ENCODE measurements at places on chromosomes 2 and 18. TPM values are rescaled to one million over a fixed set of nuclear protein-coding genes. Genes with fewer than 3 reads are reported as not detected.

DNA sequence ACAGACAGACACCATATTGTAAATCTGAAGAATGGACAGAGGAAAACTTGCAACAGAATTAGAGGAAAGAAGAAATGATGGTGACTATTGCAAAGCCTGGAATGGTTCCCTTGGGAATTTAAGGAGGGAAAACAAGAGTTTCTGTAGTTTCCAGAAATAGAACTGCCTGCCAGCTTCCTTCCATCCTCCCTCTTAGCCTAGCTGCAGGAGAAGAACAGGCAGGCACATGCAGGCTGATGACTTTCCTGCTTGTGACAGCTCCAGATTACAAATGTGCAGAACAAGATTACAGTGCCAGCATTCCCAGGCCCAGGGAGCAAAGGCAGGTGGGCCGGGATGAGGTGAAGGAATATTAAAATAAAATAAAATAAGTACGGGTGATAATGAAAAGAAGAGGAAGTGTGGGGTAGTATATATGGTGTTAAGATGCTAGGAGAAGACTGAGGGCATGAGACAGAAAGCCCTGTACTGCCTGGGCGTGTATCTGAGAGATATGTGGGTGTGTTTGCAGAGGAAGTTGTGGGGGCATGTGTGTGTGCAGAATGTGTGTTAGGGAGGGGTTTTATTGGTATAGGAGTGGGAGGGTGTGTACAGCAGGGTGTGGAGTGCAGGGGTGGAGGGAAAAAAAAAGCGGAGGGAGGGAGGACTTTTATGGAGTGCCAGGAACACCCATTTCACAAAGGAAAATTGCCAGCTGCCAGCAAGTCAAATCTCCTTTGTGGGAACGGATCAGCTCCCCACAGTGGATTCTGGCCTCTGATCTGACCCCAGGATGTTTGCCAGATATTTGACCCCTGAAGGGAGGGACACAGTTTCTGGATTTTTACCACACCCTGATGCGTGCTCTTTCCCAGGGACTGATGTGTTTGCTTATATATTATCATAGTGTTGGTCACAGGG, 43.9 kb upstream of the NEMP2 start:
- peak; percentile 14 for DNase-seq

DNA sequence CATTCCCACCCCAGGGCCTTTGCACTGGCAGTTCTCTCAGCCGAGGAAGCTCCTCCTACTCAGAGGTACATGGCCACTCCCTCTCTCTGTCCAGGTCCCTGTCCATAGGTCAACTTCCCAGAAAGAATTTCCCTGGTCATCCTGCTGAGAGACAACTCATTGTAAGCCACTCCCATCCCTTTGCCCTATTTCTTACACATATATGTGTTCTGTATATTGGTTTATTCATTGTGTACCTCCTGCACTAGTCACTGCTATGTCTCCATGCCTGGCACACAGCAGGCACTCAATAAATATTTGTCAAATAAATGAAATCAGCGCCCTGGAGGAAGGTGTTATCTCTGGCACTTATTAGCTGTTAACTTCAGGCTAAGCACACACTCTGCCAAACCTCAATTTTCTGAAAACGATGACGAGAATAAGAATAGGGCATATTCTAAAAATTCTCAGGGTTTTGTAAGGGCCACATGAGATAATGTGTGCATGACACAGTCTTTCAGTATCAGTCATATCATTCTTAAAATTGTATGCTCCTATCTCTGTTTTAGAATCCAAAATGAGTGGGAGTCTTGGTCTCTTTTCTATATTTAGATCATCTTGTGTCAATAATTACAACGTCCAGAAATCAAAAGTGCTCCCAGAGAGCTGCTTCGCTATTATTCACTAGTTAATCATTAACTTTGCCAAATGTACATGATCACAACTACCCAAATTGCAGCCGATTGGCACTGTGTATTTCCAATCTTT, 198.0 kb downstream of the ALK start:
- DNase-seq: no peak

- DNase-seq: no peak
Observed at GRCh38 chr18:48803951-48804855, 146.6 kb downstream of the SMAD7 start.

DNA sequence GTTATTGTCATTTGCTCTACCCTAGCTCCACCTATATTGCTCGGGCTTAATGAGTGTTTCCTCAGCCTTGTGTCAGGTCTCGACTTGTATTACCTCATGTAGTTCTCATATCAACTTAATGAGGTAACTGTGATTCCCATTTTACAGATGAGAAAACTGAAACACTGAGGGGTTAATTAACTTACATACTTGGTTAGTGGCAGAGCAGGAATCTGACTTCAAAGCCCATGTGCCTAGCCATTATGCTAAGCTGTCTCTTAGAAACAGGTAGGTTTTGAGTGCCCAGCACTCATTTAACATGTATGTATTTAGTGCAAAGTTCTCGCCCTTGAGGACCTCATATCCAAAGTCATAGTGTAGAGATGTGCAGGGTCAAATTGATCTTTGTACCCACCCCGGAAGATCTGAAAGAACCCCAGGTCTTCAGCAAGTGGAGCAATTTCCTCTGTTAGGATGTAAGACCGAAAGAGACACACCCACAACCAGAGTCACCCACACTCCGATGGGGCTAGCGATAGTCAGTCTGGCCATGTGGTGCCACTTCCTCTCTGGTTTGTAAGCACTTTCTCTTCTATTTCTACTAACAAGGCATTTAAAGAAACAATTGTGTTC, 121.0 kb upstream of the SLC39A10 start:
- peak; percentile 90 for DNase-seq

GRCh38 chr2:162014751-162015150, 59.3 kb downstream of the DPP4 start:
- no peak for DNase-seq

GRCh38 chr2:14654835-14655282, 22.3 kb downstream of the LRATD1 start:
- no peak for DNase-seq

- DNase-seq: no peak
Observed at GRCh38 chr2:9781252-9781651, 62.0 kb upstream of the TAF1B start.

GRCh38 chr2:222703886-222704285, 32.4 kb downstream of the MOGAT1 start:
- no peak for DNase-seq

- no peak for DNase-seq
Observed at GRCh38 chr2:70939839-70940580, 4.3 kb downstream of the ATP6V1B1 start.

DNA sequence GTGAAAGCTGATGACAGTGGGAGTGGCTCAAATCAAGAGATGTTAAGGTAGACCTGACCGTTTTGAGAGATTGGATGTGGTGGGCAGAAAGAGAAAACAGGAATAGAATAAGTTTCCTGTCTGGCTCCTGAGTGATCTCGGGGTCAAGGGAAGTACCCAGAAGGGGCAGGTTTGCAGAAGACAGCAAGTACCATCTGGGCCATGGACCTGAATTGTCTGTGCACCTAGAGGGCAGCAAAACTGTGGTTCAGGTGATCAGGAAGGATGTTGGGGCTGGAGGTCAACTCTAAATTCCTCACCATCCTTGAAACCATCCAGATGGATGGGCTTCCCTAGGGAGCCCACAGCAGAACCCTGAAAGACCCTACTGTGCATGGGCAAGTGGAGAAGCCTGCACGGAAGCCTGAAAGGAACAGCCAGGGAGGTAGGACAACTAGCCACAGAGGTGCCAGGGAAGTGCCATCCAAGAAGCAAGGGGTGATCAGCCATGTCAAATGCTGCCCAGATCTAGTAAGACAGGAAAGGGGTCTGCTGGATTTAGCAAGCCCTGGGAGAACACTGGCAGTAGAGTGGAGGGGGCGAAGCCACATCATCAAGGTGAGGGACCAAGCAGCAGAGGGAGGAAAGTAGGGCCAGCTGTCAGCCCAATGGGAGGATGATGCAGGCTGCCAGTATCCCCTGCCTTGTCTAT, 8.0 kb downstream of the TEX261 start:
- no peak for DNase-seq

GRCh38 chr18:69636529-69637301, 236.0 kb downstream of the DOK6 start:
- peak; percentile 26 for DNase-seq

DNA sequence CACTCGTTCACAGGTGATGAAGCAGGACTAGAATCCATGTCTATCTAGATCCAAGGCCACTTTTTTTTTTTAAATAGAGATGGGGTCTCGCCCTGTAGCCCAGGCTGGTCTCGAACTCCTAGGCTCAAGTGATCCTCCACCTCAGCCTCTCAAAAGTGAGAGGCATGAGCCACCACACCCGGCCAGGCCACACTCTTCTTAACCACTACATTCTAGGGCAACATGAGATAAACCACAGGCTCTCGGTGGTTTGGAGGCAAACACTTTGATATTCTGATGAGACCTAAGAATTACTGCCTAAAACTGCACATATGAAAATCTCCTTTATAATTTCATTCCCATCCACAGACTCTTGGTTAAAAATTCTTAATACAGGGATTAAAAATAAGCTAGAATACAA, 51.8 kb downstream of the USP34 start:
- peak; percentile 68 for DNase-seq

- no peak for DNase-seq
Observed at GRCh38 chr2:42698940-42699339, 65.0 kb downstream of the OXER1 start.

GRCh38 chr2:210722092-210722491, 165.7 kb downstream of the CPS1 start:
- DNase-seq: no peak

GRCh38 chr18:24536834-24537233, 76.4 kb downstream of the HRH4 start:
- no peak for DNase-seq

Gene RNF138
- total RNA-seq: 89.5 TPM

Gene CD8B
- 319 TPM for total RNA-seq

Gene L3MBTL4
- not detected for total RNA-seq

Gene COL6A3
- 4.1 TPM for total RNA-seq

Gene DNAH7
- 0.07 TPM for total RNA-seq

Gene DPP10
- total RNA-seq: not detected

Gene CRYGB
- not detected for total RNA-seq

All from activated CD8-positive, alpha-beta T cell treated with anti-CD3 and anti-CD28 coated beads for 36 hours (primary cell).